ENCODE measurements at places on chromosomes 4 and X. TPM values are rescaled to one million over a fixed set of nuclear protein-coding genes. Genes with fewer than 3 reads are reported as not detected.

Gene ARHGAP24
- total RNA-seq, result 38.6 TPM

- H3K4me1 ChIP-seq, result no peaks in the 10 kb centered on the region
- no peak overlapping the region for H3K4me3 ChIP-seq
- no peaks in the 10 kb centered on the region for H3K27me3 ChIP-seq
Observed at GRCh38 chr4:170682558-170683294, 593.0 kb upstream of the AADAT start.

DNA sequence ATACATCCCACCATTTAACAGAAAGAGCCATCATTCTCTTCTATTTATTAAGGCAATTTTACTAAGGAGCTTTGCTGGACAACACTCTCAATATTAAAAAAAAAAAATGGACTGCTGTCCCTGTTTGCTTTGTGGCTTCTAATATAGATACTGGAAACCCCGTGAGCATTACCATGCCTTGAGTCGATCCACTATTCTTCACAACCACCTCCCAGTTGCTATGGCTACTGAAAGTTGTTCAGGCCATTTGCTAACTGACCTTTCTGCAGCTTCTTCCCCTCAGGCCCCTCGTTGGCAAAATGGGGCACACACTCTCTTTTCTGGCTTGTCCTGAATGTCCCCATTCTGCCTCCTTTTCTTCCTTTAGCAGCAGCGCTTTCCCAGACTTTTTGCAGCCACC is 340.4 kb downstream of the NR3C2 start:
- peaks cover 7% of the 10 kb centered on the region for H3K36me3 ChIP-seq
- no peak overlapping the region for H3K27ac ChIP-seq
- no peak for ATAC-seq
- H3K4me3 ChIP-seq, result no peak overlapping the region
- no peaks in the 10 kb centered on the region for H3K4me1 ChIP-seq
- no peaks in the 10 kb centered on the region for H3K27me3 ChIP-seq

DNA sequence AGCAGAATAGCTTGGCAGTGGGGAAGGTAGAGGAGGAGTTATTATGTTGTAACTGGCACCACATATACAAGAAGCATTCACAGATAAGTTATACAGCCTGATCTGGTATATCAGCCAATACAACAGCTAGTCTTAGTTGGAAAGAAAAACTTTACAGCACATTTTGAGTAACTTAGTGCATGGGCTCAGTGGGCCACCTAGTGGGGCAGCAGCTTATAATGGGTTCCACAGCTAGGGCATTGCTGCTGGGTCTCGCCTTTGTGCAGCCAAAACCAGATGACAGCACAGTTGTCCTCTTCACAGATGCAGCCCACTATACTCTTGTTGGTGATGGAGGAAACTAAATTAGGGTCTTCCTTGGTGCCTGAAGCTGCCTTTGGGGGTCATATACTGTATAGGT is 448.1 kb upstream of the RASGEF1B start:
- no peaks in the 10 kb centered on the region for H3K27me3 ChIP-seq
- ATAC-seq, result no peak
- H3K4me3 ChIP-seq, result no peak overlapping the region
- H3K27ac ChIP-seq, result no peak overlapping the region
- H3K36me3 ChIP-seq, result no peaks in the 10 kb centered on the region

Data from gastroesophageal sphincter (tissue), 4 donors.